ENCODE measurements at places on chromosomes 2 and 18.

DNA sequence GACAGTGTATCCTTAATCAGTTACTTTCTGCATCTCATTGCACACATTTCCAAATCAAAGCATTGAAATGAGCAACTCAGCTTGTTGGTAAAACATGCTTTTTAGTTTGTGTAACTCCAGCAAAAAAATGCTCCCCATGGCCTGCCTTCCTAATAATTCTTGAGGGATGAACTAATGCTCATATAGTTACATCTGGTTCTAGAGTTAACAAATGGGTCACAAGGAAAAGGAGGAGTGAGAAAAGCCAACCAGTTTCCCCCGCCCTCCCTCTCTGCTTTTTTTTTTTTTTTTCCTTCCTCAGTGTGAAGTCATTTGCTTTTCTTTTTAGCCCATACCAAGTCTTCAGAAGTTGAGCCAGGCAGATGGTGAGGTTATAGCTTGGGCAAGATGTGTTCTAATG lies 231.7 kb downstream of the MTX2 start:
- no peak for DNase-seq

- no peak for DNase-seq
These were observed 39.0 kb downstream of the ATP8B1 start for GRCh38 chr18:57764087-57764486.

DNA sequence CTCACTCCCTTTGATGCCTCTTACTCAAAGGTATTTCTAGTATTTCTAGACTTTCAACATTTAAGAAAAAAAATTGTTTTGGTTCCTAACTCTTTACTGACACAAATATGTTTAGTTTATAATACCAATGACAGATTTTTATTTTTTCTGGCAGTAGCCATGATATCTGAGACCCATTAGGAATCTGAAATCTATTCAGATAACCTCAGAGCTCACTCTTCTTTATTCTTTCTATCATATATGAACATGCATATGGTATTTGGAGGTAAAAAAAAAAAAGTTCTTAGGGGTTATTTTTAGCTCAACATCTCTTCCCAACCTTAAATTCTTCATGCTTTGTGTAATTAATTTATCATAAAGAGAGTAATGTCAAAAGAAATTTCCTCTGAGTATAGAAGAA lies 465.5 kb downstream of the CDH2 start:
- DNase-seq = no peak

DNA sequence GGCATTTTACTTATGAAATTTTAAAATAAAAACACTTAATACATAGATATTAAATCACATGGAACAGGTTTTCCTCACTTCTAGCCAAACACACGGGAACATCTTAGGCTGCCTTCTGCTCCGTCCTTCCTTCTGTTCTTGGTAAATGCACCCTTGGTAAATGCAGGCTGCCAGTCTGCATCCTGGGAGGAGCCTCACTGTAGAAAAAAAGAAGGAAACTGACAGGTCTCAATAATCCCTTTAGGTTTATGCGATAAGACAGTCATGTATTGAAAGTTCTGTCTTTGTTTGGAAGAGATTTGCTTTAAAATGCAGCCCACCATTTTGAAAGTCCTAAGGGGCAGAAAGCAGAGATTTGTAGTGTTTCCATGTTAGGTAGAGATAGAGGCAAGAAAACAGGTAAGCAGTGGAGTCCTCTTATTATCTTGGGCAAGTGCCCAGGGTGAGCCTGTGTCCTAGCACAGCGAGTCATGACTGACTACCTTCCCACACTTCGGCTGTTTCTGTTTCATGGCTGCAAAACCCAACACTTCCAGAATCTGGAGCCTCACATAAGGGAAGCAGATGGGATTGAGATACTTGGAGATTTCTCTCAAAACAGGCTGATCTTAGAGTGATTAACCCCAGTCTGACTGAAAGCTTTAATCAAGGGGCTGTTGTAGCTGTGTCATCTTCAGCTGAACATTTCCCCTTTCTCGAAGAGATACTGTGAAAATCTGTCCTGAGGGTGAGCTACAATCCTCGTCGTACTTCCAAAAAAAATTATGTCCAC lies 131.4 kb upstream of the MAP3K20 start:
- no peak for DNase-seq

DNA sequence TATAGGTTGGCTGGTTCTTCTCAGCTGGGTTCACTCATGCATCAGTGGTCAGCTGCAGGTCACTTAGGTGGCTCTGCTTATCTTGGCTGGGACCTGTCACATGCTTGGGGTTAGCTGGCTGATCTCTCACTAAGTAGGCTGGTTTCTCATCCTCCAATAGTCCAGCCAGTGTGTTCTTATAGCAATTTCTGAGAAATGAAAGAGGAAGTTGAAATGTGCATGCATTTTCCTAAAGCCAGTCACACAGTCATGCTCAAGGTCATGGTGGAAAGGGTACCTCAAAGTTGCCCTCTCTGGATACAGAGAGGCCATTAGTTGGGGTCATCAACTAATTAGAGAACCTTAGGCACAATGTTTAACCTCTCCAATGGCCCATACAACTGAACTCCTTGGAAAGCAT lies 64.4 kb downstream of the KLHL29 start:
- no peak for DNase-seq

GRCh38 chr18:13481820-13482617 lies 244.3 kb downstream of the FAM210A start:
- DNase-seq = no peak

All from foreskin melanocyte (primary cell).